Caki2 (cell line): ENCODE measurements at places on chromosomes 7 and 10.

DNA sequence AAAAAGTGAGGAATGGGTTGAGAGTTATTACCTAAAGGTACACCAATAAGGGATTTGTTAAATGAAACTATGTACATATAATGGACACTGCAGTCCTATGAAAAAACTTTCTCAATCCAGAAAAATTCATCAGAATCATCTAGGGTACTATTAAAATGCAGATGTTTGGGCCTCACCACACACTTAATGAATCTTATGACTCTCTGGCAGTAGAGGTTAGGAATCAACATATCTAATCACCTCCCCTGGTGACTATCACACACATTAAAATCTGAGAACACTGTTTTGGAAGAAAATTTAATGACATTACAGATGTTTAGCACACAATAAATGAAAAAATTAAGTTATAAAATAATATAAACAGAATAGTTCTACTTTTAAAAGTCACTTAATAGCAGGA is 32.1 kb downstream of the BAZ1B start:
- DNase-seq = no peak

GRCh38 chr10:132987671-132988571 is 45.6 kb upstream of the CFAP46 start:
- peak; percentile 32 for DNase-seq

GRCh38 chr10:43461950-43462349 is 25.0 kb downstream of the ZNF487 start:
- DNase-seq = peak; percentile 73

GRCh38 chr10:78286186-78286585 is 252.5 kb downstream of the RPS24 start:
- no peak for DNase-seq

DNA sequence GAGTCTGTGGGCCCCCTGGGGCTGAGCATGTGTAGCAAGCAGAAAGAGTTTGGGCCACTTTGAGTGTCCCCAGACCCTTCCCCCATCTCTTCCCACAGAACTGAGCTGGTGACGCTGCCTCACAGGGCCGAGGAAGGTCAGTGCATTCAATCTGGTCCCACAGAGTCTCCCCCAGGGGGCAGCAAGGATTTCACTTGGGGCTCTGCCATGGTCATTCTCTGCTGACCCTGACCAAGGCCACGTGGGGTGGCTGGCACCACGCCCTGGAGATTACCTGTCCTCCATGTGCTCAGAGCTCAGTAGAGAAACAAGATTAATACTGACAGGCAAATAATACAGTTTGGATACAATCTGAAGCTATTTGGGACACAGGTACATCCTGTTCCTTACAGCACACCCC is 30.2 kb downstream of the ADRA2A start:
- DNase-seq = no peak

DNA sequence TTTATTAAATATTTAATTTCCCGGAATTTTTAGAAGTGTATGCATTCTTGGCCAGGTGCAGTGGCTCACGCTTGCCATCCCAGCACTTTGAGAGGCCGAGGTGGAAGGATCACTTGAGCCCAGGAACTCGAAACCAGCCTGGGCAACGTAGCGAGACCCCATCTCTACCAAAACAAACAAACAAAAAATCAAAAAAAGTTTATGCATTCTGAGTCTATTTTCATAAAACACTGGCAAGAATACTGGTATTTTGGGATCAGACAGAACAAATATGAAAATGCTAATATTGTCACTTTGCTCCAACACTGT is 440.8 kb upstream of the FOXK1 start:
- DNase-seq = no peak
